ENCODE measurements at places on chromosomes 7 and 10.

DNA sequence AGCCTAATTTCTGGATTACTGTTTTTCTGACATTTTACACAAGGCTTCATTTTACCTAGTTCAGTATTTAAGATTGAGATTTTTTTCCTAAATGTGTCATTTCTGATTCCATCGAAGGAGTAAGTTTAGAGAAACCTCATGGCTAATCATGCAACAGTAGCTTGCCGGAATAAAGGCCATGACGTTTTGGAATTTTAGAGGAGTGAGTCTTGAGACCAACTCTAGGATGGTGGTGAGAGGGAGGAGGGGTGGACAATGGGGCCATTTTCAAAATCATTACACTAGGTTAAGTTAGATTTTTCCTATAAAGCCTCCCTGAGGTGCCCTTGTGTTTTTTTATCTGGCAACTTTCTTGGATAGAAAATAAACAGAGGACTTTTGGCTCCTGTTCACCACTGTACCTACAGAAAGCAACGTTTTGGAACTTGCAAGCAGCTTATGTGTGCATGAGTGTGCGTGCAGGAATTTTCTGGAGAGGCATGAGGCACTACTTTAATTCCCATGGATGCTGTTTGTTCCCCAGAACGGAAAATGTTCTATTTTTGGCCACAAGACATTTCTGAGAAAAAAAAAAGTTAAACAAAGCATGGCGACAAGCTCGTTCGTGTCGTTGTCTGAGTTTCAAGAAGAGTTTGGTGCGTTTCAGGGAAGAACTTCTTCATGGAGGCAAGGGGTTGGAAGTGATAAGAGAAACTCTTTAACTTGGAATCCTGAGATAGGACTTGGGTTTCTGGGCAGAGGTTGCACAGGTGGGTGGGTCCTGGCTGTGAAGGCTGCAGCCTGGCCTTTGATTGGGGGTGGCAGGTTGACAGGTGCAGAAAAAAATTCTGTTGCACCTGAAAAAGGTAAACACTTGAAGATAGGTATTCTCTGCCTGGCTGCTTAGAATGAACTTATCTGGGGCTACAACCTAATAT is 178.1 kb downstream of the PTEN start:
- DNase-seq: no peak

- DNase-seq: no peak
Observed at GRCh38 chr7:142414915-142415314, 157.1 kb upstream of the PRSS58 start.

- no peak for DNase-seq
Observed at GRCh38 chr10:125844751-125845221, 21.4 kb downstream of the BCCIP start.

DNA sequence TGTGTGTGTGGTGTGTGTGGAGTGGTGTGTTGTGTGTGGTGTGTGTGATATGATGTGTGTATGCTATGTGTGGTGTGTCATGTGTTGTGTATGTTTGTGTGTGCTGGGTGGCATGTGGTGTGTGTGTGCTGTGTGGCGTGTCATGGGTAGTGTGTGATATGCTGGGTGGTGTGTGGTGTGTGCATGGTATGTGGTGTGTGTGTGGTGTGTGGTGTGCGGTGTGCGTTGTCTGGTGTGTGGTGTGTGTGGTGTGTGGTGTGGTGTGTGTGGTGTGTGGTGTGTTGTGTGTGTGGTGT is 37.5 kb upstream of the DNAJB6 start:
- no peak for DNase-seq

GRCh38 chr10:70657041-70657440 is 15.3 kb upstream of the ADAMTS14 start:
- DNase-seq: no peak

DNA sequence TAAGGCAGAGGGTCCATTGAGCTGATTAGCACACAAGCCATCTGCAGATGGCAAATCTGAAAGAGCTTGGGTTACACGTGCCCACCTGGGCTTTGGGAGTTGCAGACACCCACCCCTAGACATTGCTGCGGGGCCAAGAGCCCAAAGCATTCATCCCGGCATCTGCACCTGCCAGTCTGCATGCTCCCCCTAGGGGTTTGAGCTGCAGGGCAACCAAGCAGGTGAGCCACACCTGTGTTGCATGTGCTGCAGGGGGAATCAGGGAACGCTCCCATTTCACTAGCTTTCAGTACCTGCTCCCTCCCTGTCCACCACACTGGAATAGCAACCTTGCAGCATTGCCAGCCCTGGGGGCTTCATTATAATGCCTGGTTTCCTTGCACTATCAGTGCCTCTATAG is 21.1 kb downstream of the C7orf33 start:
- DNase-seq: no peak

Measured in activated gamma-delta T cell treated with Interleukin-2 at 50 U/mL for 16 hours (primary cell).